ENCODE measurements at places on chromosomes 11 and 22.

DNA sequence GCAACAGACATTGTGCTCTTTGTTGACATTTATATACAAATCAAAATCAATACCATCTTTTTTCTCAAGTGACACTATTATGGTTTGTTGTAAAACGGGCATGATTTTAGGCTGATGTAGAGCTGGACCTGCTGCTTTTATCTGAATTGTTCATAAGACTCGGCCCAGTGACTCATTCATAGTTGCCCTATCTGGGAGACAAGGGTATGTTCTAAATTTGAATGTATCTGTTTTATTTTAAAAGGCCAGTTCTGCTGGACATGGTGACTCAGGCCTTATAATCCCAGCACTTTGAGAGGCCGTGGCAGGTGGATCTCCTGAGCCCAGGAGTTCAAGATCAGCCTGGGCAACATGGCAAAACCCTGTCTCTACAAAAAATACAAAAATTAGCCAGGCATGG, 39.3 kb downstream of the CEP295 start:
- DNase-seq, result no peak

- no peak for DNase-seq
Measured at GRCh38 chr11:17746096-17746495, 11.5 kb downstream of the KCNC1 start.

DNA sequence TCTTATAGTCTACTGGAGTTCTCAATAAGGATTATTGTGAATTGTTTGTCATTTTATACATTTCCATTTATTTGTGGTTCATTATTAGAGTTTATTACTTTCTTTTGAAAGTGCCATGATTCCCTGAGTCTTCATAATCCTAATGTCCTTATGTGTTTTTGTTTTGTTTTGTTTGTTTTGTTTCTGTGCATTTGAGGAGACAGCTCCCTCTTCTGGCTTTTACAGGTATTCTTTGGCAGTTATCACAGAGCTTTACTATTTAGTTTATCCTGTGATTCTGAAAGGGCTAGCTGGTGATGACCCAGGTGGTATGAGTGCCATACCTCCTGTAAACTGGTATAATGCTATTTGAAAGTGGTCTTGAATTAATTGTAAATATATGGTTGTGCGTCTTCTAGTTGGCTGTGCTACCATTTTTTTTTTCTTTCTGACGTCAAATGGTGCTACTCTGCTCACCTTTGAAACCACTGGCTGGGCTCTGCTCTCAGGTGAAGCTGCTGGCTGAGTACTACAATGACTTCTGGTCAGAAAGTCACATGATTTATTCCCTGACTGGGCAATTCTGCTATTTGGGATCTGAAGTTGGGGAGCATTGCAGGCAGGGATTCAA, 751.2 kb downstream of the JRKL start:
- DNase-seq, result no peak

DNA sequence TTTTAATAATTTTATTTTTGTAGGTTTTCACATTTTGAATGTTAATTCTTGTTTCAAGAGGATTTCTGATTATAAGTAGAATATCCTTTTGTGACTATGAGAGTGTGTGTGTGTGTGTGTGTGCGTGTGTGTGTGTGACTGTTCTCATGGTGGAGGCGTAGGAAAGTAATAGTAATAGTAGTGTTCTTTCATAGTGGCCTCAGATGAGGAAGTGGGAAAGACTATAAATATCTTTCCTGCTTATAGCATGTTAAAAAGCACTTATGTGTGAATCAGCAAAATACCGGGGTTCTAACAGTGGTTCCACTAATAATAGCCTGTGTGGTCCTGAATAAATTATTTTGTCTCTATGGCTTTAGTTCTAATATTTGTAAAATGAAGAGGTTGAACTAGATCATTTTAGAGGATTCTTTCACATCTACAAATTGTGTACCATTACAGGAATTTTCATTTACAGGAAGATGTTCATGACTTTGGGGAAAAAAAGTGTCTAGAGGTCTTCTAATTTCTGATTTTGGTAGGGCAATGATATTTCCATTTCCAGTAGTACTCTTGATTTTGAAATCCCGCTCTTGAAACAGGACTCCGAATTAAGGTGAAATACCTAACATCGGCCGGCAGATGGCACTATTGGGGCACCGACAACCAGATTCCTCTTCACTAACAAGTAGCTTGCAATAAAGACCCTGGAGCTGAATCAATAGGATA, 29.9 kb upstream of the OR10G7 start:
- DNase-seq, result peak; percentile 23

DNA sequence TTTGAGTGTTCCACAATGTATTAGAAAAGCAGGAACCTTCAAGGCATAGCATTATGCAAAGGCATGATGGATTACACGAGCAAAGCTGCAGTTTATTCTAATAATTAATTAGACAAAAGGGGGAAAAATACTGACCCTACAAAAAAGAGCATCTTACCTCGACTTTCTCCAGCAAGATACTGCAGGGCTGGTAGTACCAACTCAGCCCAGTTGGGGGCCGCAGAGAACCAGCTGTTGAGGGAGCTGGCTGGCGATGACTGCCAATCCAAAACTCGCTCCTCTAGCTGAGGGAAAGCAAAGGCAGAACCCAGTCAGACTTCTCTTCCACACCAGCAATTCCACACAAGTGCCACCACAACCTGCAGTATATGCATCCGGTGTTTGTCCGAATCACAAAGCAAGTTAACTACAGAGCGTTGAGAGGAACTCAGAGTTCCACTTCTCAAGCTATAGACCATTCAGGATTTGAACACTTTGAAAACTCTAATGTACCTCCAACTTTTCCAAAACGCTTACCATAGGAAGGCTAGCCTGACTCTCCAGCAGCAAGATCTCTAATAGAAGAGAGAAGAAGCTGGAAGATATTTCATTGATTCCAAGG, 13.7 kb downstream of the NFRKB start:
- no peak for DNase-seq

- DNase-seq, result no peak
Measured at GRCh38 chr22:19055801-19056200, 66.4 kb downstream of the DGCR2 start.

DNA sequence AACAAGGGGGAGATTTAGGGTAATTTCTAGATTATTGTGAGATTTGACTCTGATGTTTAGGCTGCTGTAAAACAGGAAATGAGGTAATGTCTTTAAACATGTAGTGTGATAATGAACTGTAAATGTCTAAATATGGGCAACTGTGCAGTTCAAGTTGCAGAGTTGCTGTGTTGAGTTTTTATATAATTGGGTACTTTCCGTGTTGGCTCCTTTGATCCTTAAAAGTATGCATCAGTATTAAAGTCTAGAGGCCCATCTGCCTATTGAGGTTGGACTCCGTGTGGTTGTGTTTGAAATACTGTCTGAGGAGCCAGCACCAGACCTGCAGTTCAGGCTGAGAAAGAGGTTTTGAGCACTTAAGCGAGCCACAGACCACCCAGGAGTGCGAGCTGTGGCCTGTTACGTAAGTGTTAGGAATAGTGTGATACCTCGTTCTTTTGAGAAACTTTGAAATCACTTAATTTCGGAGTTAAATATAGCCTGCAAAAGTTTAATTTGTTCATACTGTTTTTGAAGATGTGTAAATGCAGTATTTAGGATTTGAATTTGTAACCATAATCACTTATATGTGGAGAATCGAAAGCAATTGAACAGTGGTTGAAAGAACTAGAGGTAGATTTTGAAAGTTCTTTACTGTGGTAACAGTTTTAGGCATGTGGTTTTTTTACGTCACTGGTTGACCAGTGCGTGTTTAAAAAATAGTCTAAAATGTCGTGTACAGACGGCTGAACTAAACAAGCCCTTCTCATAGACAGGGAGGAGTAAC, 9.0 kb downstream of the FAM118A start:
- no peak for DNase-seq

- DNase-seq, result no peak
Measured at GRCh38 chr11:124612567-124613246, 1.5 kb downstream of the PANX3 start.

- no peak for DNase-seq
Measured at GRCh38 chr22:23396362-23397007, 183.6 kb downstream of the IGLL1 start.
